ENCODE measurements at places on chromosomes 5 and 9.

DNA sequence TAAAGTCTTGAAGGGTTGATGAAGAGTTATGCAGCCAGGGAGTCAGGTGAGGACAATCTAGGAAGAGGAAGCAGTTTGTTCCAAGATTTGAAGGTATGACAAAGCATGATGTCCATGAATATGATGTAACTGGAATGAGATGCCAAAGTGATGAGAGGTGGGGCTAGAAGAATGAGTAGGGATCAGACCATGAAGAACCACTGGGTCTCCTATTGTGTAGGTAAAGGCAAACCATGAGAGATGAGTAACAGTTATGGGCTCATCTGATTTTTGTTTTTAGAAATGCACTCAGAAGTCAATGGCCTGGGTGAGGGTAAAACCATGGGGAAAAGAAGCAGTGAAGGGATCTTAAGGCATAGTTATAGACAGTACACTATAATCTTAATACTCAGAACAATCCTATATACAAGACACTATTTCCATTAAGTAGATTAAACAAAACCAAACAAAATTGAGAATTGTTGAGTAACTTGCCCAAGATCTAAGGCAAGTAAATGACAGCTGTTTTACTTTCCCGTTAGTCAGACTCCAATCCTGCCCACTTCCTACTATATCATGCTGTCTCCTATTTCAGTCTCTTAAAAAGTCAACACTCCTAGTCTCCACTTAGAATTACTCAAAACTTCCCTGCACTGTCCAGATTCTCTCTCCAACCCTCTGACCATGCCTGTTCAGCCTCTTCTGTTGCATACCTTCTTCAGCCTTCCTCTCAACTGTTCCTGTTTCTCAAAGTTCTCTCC is 393.8 kb upstream of the MEF2C start:
- no peak for DNase-seq

- no peak for DNase-seq
Observed at GRCh38 chr5:168765551-168766425, 186.6 kb upstream of the PANK3 start.

DNA sequence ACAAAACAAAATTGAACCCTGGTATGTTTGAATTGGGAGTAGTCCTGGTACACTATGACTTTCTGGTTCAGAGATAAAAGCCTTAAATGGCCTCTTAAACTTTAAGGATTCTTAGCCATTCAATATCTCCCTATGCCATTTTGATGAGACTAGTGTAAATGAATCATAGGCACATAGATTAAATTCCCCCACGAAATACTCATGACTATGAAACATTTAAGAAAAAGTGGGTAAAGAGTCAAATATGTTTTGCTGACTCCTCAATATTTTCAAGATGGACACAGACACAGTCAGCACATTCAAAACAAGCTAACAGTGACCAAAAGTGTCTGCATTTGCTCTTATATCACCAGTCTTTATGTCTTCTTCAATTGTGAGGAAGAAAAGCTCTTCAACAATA is 278.3 kb downstream of the PDE4D start:
- DNase-seq, result no peak

DNA sequence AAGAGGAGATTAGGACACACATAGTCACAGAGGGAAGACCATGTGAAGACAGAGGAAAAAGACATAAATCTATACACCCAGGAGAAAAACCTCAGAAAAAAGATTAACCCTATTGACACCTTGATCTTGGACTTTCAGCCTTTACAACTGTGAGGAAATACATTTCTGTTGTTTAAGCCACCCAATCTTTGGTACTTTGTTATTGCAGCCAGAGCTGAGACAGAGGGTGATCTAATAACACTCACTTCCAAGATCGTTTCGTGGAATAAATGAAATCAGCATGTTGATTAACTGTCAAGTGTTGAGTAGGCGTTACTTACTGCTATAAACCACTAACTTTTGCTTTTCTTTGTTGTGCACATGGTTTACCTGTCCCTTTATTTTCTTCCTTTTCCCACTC is 361.2 kb upstream of the RIOK2 start:
- DNase-seq, result no peak

DNA sequence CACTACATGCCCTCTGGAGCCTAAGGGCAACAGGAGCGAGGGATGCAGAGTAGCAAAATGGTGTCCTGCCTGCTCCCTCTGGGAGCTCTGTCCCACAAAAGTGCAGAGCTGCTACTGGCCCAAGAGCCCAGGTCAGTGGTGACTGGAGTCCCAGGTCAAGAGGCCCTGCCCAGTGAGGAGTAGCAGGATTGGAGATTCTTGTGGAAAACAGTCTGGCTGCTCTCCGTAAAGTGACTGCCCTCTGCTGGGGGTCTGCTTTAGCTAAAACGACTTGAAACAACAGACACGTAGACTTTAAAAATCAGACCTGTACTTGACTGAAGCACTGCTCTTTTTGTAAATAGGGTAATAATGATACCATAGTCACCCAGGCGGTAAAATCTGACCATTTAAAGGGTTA is 917.0 kb downstream of the MAT2B start:
- no peak for DNase-seq

DNA sequence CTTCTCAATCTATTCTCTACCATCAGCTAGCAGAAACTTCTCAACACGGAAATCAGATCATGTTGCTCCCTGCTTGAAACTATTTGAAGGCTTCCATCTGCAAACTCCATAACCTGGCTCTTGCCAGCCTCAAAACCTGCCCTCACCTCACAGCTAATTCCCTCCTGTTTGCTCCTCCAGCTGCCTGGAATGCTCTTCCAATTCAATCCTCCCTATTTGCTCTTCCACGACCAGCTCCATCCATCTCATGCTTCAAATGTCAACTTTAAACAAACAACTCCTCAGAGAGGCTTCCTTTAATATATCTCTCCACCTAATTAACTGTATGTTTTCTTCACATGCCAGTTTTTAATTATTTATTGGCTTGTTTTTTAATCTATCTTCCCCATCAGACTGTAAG is 1.5 kb downstream of the PLAA start:
- DNase-seq, result no peak

- no peak for DNase-seq
Observed at GRCh38 chr5:134902071-134902801, 2.7 kb upstream of the PCBD2 start.

- no peak for DNase-seq
Observed at GRCh38 chr5:40385544-40385943, 294.2 kb upstream of the PTGER4 start.

DNA sequence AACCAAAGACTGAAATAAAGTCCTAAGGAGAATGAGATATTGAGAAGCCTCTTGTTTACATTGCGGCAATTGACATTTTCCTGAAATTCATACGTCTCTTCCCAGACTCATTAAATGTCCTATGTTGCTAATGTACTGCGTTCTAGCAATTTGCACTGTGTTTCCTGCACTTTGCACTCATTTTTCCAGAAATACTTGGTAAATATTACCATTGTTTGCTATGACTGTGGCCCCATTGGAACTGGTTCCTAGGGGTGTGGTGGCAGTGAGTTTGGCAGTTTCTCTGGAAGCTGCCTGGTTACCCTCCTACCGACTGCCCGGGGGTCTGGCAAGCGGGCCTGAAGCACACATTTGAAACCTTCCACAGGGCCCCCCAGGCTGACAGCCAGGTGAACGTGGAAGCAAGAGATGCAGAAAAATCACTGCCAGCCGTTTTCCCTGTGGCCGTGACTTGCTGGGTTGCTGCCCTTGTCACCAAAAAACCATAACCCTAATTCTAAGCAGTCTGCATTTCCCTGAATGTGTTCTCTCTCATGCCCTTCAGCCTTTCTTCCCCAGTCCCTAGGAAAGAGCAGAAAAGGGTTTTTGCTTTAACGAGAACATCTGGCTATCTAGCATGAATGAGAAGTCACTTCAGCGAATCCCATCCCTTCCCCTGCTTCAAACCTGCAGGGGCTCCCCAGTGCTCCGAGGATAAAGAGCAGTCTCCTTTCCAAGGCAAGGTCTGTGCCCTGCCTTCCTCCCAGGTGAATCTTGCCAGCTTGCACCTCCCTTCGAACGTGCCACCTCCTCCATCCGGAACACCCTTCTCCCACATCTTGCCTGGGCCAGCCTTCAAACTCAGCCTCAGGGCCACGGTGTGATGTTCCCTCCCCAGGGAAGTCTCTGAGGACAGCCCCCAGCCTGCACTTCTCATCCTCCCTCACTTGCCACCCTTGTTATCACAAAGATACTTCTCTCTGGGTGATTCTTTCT is 84.2 kb downstream of the AK8 start:
- DNase-seq, result no peak

DNA sequence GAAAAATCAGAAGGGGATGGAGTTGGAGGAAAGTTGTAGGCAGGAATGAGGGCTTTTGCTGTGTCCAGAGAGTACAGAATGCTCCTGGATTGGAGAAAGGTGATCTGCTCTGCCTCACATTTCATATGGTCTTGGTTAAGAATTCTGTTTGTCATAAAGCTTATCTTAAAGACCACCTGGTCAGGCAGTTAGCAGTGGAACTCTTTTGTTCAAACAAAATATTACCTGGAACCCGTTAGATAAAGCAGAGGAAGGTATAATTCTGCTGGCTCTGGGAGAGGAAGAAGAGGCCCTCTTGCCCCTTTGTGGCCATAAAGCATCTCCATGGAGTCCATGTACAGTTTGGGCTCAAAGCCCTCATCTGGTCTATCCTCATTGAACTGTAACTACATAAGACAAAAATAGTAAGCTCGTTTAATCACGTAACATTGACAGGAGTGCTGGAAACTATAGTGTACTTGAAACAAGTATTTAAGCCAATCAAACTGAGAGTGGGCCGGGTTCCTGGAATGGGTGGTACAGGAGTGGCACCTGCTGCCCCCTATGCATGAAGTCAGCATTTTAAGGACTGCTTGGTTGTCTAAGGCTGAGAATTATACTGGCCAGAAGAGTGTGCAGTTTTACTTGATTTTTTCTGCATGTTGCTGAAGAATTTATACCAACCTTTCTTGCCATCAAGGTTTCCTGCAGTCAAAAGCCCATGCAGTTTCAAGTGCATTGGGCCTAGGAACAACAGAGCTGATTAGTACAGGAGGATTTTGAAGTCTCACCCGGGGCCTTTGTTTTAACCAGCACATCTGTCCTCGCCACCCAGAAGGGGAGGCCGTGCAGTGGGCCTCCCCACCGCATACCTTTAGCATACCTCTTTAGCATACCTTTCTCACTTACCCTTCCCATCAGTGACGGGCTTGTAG is 39.9 kb downstream of the STXBP1 start:
- DNase-seq, result no peak

- peak; percentile 37 for DNase-seq
Observed at GRCh38 chr5:151757233-151758140, 944 bp downstream of the ATOX1 start.

DNA sequence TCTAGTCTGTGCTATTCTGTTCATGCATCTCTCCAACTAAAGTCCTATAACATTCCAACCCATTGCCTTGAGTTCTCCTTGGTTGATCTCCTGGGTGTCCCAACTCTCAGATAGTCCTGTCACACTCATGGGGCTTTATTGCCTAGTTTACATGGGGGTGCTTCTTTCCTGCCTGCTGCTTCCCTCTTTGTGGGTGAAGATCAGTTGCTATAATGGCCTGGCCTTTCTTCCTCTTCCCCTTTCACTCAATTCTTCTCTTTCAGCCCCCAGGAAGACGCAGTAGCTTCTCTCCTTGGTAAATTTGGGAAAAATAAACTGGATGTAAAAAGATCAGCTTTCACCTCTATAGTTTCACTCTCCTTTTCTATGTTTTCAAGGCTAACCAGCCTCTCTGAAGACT is 66.5 kb downstream of the PTCD2 start:
- DNase-seq, result no peak

- no peak for DNase-seq
Observed at GRCh38 chr9:120911295-120911837, 15.2 kb downstream of the TRAF1 start.

DNA sequence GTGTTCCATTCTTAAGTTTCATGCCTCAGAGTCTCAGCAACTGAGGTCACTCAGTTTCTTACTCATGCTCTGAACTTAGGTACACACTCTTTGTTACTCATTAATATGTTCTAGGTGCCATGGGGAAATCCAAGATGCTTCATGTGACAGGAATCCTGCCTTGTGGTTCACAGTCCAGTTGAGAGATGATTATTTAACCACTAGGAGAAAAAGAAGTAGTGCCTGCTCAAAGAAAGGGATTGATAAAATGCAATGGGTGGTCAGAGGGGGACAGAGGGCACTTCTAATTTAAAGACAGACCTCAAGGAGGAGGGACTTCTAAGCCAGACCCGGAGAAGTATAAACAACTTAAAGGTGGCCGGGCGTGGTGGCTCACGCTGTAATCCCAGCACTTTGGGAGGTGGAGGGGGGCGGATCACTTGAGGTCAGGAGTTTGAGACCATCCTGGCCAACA is 69.0 kb downstream of the UGCG start:
- DNase-seq, result no peak

DNA sequence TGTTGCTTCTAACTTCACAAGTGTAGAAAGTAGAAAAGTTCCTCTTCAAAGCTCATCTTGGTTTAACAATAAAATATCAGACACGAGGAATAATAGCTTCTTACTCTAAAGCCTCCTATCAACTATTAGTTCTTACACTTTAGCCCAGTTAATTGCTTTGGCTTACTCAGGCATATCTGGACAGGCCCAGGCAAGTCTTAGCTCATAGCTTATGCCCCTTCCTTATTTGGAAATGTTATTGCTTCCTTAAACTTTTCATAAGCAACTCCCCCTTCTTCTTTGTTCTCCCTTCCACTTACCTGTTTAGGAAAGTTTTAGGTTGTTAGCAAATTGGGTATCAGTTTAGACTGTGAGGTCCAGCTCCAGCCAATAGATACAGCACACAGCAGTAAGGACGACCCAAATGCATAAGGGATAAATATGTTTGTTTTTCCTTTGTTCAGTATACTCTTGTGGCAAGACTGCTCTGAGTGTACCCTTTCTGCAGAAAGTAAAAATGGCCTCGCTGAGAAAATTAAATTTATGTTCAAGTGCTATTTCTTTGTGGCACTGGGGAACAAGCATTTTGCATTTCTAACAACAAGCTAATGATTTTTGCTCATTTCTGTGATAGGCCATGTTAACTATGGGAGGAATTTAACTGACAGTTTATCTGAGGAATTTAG is 162.1 kb downstream of the SMC2 start:
- DNase-seq, result no peak

- no peak for DNase-seq
Observed at GRCh38 chr5:96207420-96207819, 225.6 kb downstream of the PCSK1 start.

- DNase-seq, result no peak
Observed at GRCh38 chr9:133665535-133665934, 29.4 kb downstream of the DBH start.

DNA sequence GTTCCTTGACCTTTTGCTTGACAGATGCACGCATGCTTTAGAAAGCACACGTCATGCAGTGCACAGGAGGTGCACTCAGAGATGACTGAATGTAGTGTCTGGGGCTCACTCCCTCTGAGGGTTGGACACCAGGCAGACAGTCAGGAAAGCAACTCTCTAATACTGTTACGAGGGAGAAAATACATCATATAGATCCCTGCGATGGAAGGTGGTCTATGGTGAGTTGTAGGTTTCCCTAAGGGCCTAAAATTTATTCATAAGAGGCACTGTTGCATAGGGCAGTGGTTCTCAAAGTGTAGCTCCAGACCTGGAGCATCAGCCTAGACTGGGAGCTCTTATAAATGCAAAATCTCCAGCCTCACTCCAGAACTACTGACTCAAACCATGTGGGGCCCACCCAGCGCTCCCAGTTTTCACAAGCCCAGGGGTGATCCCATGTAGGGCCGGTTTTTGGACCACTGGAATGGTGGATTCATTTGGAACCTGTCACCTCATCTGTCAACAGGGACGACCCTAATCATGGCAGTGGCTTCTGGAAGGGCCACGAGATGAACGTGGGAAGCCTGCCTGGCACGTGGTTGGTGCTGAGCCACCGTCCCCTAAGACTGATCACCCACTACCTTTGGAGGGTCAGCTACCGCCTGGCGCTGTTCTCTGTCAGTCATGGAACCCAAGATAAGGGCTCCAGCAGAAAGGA is 16.8 kb upstream of the PHF19 start:
- no peak for DNase-seq
